Thymus (tissue), 14 donors: ENCODE measurements at places on chromosomes 11 and 22.

DNA sequence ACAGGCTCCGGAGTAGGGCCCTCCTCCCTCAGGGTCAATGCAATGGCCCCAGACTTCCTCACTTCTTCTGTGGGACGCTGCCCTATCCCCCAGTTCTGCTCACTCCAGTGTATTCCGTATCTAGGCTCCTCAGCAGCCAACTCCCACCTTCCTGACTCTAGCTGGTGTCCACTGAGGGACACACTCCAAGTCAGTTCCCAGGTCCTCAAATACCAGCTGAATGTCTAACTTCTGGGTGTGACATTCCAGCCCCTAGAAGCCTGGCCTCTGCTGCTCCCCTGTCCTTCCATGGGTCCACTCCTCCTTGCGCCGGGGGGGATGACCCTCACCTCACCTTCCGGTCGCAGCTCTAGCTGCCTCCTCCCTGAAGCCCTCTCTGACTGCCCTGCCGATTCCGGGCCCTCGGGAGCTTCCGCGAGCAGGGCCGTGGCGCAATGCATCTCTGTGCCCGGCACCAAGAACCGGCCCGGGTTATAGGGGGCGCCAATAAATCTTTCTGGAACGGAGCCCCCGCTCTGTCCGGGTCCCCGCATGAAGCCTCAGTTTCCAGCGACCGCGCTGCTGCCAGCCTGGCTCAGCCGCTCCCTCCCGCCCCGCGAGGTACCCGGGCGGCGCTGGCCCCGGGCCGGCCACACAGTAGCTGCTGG, 15.4 kb downstream of the BAD start:
- no peak for DNase-seq

DNA sequence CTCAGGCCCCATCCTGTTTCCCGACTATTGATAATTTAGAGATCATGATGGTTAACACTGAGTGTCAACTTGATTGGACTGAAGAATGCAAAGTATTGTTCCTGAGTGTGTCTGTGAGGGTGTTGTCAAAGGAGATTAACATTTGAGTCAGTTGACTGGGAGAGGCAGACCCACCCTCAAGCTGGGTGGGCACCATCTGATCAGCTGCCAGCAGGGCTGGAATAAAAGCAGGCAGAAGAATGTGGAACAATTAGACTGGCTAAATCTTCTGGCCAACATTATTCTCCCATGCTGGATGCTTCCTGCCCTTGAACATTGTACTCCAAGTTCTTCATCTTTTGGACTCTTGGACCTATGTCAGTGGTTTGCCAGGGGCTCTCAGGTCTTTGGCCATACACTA, 1170.0 kb upstream of the CNTN5 start:
- no peak for DNase-seq

- DNase-seq = no peak
Observed at GRCh38 chr11:92222701-92223100, 1.9 kb upstream of the FAT3 start.

DNA sequence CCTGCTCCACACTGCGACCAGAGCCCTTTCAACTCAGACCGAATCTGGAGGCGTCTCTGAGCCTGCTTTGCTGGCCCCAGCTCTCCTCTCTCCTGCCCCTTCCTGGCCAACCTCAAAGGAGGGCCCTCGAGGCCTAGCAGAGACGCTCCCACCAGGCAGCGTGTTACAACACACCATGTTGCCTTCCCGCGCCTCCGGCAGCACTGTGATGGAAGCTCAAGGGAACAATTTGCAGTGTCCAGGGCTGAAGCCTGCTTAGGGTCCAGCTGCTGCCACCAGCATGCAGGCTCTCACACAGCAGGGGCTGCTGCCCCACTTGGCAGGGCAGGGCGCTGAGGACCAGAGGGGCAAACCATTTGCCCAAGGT, 18.4 kb downstream of the LINC01488 start:
- no peak for DNase-seq

DNA sequence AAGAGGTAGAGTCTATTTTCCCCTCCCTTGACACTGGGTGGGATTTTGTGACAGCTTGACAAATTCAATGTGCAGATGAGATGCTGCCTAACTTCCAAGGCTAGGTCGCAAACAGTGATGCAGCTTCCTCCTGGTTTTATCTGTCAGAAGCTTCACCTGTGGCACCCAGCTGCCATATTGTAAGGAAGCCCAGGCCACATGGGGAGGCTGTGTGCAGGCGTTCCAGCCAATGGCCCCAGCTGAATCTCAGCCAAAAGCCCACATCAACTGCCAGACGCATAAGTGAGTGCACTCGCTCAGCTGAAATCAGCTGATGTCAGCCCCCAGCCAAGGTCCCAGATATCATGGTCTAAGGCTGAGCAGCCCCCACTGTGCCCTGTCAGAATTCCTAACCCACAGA, 24.8 kb upstream of the LINC01488 start:
- DNase-seq = no peak

DNA sequence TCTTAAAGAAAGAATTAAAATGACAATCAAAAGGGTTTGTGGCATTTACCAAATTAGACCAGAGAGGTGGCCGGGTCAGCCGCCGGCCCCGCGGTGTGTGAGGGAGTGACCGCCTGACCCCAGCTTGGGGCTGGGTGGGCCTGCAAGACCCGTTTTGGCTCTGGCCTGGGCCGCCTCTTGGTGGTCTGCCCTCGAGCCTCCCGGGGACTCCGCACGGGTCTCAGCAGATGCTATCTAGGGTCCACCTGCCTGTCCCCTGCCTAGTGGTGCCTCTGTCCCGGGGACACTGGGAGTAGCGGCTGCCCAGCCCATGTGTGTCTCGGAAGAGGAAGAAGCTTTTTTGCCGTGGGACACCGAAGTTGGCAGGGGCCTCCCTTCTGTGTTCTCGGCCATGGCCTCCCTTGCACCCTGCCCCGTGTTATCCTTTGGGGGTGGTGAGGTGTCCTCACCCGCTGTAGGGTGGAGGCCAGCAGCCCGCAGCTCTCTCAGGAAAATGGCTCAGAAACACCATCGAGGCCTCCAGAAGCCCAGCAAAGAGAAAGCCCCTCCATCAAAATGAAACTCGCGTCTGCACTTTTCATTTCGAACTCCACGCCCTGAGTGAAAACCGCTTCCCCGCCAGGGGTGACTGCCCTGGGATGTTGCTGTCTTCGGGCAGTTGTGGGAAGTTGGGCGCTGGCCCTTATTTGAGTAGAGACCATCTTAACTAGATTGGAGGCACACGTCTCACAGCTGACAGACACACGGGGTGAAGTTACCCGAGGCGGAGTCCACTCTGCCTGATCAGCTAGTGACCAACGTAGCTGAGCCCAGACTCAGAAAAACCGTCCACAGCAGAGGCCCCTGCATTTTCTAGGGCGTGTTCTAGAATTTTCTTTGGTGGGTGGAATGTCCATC, 8.0 kb downstream of the CCND1 start:
- DNase-seq = no peak

- DNase-seq = no peak
Observed at GRCh38 chr11:60528934-60529333, 13.7 kb downstream of the MS4A13 start.

- DNase-seq = no peak
Observed at GRCh38 chr11:116387641-116388040, 385.1 kb downstream of the BUD13 start.

GRCh38 chr11:115132436-115133228, 371.6 kb downstream of the CADM1 start:
- DNase-seq = no peak

- no peak for DNase-seq
Observed at GRCh38 chr11:30128269-30128932, 102.4 kb upstream of the FSHB start.

- DNase-seq = no peak
Observed at GRCh38 chr11:78010755-78011154, 12.3 kb downstream of the KCTD14 start.
